ENCODE measurements at places on chromosomes 7 and 10.
A peak's percentile ranks its signal among the peaks of the same experiment; 100 is the strongest.

GRCh38 chr7:20793248-20793647 lies 6.6 kb upstream of the SP8 start:
- DNase-seq: no peak

DNA sequence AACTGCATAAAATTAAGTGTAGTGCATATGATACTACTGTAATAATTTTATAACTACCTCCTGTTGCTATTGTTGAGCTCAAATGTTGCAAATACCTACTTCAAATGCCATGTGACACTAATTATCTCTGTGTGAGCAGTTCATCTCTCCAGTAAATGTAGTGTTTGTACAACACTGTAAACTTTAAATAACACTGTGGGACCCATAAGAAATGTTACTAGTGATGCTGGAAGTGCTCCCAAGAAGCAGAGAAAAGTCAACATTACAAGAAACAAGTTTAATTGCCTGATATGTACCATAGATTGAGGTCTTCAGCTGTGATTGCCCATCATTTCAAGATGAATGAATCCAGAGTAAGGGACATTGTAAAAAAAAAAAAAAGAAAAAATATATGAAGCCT lies 39.9 kb downstream of the RALA start:
- DNase-seq: no peak

DNA sequence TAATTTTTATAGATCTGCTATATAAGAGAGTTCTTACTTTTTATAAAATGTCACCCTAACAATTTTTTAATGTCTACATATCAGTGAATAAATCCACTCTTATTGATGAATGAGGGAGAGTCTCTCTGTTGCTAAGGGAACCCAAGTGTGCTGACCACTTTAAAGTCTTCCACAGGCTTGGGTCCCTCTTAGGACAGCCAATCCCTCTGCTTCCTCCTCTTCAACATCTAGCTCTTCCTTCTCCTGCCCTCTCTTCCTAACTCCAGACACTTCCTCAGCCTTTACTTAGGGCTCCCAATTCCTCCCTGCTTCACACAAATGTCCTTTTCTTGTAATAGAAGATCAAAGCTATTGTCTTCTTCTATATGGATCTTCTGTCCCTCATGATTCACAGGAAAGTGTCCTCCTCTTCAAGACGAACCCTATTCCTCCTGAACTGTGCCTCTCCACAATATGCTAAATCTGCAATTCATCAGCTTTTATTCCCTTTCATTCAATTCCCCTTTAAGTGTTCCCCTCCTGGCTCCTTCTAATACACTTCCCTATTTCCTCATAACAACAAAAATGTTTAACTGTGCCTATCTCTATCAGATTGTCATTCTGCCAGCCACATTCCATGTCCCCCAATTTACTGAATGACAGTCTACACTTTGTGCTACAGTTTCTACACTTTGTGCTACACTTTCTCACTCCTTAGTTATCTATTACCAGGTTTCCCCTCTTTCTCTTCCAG lies 37.7 kb downstream of the CDK6 start:
- DNase-seq: no peak

DNA sequence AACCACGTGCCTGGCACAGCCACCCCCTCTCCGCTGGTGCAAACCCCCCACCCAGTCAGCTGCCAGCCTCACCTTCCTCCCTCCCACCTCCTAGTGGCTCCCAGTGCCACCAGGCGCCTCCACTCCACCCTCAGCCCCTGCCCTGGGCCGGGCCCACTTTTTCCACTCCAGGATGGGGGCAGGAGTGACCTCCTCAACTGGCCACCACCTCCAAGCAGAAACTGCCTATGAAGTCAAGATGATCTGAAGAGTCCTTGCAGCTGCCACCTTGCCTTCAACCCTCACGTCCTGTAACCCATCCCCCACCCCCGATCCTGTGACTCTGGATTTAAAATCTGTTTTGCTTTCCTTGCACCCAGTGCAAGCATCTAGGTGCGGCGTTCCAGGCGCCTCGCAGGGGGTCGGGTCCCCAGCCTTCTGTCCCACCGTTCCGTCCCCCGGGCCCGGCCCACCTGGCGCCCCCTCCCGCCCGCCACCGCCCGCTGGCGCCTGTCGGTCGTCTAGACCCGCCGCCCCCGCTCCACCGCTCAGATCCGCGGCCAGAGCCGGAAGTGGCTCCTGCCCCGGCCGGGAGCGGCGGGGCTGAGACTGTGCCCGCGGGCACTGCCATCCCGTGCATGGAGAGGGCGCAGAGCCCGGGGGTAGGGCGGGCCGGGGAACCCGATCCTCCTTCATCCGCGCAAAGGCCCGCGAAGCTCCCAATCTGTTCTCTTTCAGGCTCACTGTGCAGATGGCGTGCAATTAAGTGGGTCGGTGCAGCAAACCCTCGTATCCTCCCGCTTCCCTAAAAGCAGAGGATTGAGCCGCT lies 51.2 kb upstream of the GTF2I start:
- DNase-seq: peak; percentile 39

- DNase-seq: no peak
Observed at GRCh38 chr10:33772370-33773252, 438.1 kb upstream of the NRP1 start.

DNA sequence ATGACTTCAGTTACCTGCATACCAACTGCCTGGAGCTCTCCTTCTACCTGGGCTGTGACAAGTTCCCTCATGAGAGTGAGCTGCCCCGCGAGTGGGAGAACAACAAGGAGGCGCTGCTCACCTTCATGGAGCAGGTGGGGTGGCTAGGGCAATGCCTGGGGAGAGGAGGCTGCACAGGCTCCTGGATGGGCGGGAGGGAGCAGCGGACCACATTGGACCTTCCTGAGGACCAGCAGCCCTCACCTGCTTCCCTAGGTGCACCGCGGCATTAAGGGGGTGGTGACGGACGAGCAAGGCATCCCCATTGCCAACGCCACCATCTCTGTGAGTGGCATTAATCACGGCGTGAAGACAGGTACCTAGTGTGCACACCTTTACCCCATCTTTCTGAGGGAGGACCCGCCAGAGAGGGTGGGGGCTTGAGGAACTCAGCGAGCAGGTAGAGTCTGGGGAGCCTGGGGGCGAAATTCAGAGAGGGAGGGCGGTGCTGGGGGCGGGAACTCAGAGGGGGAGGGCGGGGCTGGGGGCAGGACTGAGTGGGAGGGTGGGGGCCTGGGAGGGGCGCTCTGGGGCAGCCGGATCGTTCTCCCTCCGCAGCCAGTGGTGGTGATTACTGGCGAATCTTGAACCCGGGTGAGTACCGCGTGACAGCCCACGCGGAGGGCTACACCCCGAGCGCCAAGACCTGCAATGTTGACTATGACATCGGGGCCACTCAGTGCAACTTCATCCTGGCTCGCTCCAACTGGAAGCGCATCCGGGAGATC lies 9.0 kb downstream of the AEBP1 start:
- no peak for DNase-seq

DNA sequence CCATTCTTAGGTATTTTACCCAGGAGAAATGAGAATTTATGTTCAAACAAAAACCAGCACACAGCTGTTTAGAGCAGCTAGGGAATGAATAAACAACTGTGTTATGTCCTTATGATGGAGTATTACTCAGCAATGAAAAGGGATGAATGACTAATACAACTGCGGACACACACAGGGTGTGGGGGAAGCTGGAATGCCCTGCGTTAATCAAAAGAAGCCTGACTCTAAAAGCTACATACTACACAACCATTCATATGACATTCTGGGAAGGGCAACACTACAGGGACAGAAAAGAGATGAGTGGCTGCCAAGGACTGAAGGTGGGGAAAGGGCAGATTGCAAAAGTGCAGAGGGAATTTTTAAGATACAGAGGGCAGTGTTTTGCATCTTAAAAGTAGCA lies 64.0 kb downstream of the DLG5 start:
- DNase-seq: no peak
